ENCODE measurements at places on chromosomes 5 and 9.

GRCh38 chr9:112179816-112180215, 4.7 kb upstream of the SUSD1 start:
- DNase-seq = no peak

GRCh38 chr9:20987521-20987920, 43.9 kb downstream of the HACD4 start:
- no peak for DNase-seq

DNA sequence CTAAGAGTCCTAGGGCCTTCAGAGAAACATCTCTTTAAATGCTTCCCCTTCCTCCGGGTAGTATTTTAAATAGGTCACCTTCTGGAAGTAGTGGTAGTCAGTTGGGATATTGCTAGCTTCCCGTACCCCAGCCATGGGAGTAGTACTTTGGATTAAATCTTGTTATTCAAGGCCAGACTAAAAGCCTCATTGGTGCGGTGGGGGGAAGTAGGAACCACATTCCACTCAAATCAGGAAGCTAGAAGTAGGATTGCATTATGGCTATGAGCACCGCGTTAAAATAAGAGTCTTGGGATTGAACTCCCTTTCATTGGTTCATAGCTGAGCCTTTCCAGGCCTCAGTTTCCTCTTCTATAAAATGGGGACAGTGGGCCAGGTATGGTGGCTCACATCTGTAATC, 6.7 kb downstream of the KCNIP1 start:
- DNase-seq = no peak

GRCh38 chr9:79939819-79940218, 368.1 kb downstream of the TLE4 start:
- DNase-seq = no peak

DNA sequence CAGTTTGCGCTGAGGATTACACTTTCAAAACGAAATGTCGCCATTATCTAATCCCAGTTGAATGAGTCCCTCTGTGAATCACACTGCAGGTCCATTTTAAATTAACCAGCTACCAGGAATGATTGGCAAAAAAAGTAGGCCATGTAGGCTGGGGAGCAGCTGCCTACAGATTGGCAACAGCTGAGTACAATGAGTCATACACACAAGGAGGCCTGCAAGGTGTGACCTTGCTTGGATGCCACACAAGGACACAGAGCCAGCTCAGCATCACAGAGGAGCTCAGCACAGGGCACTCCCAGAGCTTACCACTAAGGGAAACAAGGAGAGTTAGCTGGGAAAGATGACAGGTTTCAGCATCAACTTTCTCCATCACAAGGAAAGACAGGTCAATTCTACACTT, 12.9 kb downstream of the HAVCR1 start:
- no peak for DNase-seq

- no peak for DNase-seq
These were observed 16.3 kb downstream of the LPCAT1 start for GRCh38 chr5:1507457-1507856.

DNA sequence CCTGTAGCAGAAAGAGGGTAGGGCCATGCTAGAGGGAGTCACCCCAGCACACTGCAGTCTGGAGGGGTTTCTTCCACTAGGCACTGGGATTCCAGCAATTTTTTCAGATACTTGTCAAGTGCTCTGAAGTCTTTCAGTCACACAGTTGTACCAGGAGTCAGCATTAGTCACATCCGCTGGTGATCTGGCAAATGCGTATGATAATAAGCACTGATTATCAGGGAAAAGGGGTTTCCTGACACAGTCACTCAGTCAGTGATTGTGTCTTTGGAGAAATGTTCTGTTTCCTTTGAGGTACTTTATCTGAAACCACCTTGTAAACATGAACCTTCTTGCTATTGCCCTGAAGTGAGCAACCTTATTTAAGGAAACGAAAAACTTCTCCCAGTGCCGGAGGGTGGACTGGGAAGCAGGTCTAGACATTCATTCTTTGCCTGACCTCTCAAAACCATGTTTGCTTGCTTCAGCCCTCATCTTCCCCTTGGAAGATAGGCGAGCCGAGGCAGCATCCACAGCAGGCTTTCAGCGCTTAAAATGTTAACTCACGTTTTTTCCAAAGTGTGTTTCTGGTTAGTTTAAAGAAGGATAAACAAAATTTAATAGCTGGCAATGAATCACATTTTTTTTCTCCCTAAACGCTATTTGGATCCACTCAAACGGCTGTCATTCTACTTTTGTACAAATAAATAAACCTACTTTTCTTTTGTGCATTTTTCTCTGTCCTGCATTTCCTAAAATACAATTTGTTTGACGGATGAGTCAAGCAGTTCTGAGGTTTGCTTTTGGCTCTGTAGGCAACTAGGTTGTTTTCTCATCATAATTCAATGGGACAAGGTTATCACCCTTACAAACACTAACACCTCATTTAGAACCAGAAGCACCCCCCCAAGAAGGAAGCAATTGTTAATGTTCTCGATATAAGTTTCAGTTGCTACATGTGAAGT, 77.7 kb downstream of the FOXD1 start:
- DNase-seq = no peak

- no peak for DNase-seq
These were observed 216.9 kb downstream of the GABBR2 start for GRCh38 chr9:98491828-98492227.

GRCh38 chr5:94745786-94746730, 127.6 kb downstream of the SLF1 start:
- no peak for DNase-seq

- DNase-seq = no peak
These were observed 73.8 kb upstream of the SLIT3 start for GRCh38 chr5:169374761-169375160.

- no peak for DNase-seq
These were observed 224.8 kb upstream of the TBC1D2 start for GRCh38 chr9:98479967-98480847.

GRCh38 chr5:149118463-149118862, 22.8 kb upstream of the ABLIM3 start:
- DNase-seq = no peak

DNA sequence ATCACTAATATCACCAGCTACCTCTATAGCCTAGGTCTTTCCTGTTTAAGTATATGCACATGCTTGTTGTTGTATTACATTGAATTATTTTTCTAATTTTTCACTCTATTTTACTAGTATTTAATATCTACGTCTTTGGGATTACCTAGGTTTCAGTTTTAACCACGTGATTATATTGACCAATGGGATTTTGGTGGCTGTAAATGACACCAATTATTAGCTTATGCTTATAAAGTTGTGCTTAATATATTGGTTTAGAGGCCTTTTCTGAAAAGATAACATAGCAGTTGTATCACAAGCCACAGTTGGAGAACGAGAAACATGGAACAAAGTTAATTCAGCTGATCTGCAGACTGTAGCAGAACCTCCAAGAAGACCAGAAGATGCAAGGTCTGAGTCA, 104.8 kb upstream of the PRDM9 start:
- DNase-seq = no peak

GRCh38 chr5:158502686-158503085, 597.0 kb downstream of the EBF1 start:
- DNase-seq = no peak

DNA sequence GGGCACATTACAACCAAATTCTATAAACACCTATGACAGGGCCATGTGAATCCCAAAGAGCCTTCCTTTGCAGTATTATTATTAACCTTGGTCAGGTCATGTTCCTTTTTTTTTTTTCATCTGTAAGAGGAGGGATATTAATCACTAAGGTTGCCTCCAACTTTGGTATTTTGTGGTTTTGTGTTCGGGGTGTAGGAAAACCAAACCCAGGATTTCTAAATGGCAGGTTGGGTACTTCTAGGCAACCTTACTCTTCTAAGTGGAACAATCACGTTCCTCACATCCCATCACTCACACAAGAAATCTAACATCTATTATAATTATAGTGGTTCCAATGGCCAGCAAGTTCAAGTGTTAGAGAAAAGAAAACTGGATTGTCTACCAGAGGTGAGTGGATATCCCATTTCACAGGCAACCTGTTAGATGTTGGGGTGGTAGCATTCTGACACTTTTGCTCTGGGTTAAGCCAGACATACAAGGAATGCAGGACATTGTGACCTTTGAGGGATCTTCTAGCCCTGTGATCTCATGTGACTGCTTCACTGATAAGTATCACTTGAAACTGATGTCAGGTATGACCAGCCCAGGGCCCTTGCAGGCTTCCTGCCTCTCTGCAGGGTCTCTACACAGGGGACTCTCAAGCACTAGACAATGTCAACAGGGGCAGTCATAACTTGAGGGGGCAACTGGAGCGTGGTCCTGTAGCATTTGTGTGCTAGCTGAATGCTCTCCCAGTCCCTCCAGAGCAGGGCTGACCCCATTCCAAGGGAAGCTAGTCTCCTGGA, 126.2 kb upstream of the VLDLR start:
- DNase-seq = no peak

- DNase-seq = no peak
These were observed 38.8 kb upstream of the RPL26L1 start for GRCh38 chr5:172920447-172920849.

- no peak for DNase-seq
These were observed 265.4 kb downstream of the DTWD2 start for GRCh38 chr5:118723021-118723338.

DNA sequence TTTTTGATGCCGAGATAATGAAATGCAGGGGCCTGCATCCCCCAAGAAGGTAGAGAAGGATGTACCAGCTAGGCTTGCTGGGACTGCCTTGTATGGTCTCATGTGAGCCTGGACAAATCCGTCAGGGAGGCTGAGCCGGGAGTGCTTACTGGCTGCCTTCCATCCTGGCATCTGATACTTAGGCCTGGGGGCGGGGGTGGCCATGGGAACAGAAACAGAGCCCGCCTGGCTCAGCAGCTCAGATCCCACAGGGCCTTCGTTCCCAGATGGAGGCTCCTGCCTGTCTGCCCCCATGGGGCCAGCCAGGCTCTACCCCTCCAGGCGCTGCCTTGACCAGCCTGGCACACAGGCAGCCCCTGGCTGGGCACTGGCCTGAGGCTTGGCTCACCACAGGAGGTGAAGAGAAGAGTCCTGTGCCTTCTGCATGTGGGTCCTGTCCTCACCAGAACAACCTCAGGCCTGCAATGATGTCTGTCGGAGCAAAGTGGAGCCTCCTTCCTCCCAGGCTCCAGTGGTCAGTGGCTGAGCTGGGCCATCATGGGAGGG, 10.5 kb upstream of the SPATA31E1 start:
- no peak for DNase-seq

GRCh38 chr9:4799033-4799430, 6.3 kb downstream of the RCL1 start:
- DNase-seq = no peak

- no peak for DNase-seq
These were observed 354.2 kb upstream of the EFNA5 start for GRCh38 chr5:108024986-108025385.

DNA sequence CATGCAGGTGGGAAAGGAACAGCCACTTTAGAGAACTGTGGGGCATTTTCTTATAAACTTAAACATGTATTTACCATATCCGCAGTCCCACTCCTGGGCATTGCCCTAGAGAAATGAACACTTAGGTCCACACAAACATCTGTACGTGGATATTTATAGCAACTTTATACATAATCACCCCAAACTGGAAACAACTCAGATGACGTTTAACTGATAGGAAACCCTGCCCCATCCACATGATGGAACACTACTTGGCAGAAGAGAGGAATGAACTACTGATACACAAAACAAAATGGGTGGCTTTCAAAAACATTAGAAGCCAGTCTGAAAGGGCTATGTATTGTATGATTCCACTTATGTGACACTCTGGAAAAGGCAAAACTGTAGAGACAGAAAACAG, 22.4 kb downstream of the ECM2 start:
- no peak for DNase-seq

DNA sequence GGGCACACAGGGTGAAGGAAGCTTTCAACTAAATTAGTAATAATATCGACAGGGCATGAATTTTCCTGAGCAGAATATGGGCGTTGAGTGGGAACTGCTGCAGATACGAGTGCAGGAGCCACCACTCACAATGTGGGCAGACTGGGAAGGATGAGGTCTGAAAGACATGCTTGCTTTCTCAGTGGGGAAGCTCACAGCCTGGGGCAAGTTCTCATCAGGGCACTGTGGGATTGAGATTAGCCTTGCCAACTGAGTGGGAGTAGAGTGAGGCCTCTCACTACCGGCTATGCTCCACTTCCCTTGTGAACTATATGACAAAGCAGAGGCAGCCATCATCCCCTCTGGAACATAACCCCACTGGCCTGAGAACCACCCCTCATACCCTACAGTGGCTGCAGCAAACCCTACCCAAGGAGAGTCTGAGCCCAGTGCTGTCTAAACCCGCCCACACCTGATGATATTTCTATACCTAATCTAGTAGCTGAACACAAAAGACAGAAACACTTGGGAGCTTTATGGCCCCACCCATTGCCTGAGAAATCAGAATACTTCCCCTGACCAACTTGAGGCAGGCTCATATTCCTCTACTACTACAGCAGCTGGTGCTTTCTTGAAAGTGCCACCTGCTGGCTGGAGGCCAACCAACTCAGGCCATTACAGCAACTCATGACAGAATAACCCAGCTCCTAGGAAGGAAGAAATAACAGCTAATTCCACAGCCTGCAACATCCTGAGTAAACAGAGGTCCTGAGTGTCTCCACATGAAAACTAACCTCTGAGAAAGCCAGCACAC, 173.7 kb upstream of the SPEF2 start:
- DNase-seq = no peak

GRCh38 chr5:107560377-107560776, 110.4 kb downstream of the EFNA5 start:
- DNase-seq = no peak

DNA sequence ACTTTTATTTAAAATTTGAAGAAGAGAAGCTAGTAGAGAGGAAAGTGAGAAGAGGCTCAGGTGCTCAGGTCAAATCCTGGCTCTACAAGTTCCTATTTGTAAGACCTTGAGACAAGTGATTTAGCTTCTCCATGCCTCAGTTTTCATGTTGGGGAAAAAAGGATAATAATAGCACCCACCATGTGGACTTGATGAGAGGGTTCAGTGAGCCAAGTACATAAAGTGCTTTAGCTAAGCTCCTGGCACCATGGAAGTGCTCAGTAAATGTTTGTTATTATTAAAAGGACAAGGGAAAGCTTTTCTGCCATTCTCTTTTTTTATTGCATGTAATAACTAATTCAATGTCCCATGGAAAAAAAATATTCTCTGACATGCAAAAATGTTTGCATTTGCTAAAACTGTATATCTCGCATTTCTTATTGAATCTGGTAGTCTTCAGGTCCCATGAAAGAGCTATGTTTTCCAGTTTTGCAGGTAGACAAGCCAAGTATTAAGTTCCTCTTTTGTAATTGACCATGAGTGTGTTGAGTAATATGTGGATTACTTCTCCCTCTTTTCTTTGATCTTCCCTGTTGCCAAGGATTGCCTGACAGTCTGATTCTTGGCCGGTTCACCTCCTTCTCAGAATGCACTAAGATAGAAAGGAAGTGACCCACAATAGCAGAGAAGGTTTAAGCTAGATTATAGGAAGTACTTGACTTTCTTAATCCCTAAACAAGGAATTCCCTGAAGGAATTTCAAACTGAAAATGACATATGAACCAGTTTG, 45.6 kb upstream of the TRIM32 start:
- no peak for DNase-seq

GRCh38 chr5:125152044-125152443, 405.6 kb upstream of the ZNF608 start:
- DNase-seq = no peak

- DNase-seq = no peak
These were observed 24.7 kb downstream of the SLC1A3 start for GRCh38 chr5:36631154-36631553.

GRCh38 chr9:16585591-16585990, 284.9 kb downstream of the BNC2 start:
- DNase-seq = no peak
